ENCODE measurements at places on chromosomes 11 and 22. TPM values are rescaled to one million over a fixed set of nuclear protein-coding genes. Genes with fewer than 3 reads are reported as not detected.

- DNase-seq: no peak
These were observed 977.9 kb upstream of the CCDC90B start for GRCh38 chr11:84264066-84264465.

Gene OR4C46
- polyA plus RNA-seq: not detected

DNA sequence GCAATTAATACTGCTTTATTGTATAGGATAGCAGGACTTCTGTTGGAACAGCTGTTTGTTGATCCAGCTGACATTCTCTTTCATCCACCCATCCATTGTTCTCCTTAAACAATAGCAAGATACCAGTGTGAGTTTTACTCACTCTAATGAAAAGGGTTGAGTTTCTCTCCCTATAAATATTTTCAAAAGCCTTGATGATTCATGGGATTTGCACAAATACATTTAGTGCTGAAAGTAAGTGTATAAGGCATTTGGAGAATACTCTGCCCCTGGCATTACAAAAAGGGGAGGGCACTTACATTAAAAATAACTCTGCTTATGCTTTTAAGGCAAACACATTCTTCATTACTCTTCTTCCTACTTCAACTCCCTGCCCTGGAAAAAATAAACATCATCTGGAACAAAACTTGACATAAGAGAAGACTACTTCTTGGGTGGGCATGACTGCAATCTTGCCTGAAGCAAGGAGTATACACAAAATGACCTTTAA lies 634.9 kb downstream of the METTL15 start:
- DNase-seq: no peak

DNA sequence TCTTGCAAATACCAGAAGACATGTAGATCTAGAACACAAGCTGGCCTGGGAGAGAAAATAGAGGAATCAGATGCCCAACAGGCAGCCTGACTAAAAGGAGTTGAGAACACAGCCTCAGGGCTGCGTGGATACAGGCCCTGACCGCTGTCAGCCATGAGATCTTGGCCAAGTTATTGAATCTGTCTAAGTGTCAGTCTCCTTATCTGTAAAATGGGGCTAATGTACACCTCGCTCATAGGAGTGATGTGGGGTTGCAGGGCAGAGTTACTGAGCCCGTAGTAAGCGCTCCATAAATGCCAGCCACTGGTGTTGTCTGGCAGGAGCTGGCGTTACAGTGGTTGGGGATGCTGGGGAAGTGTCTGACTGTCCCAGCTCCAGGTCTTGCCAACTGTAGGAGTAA lies 38.4 kb upstream of the TPBGL start:
- DNase-seq: no peak

DNA sequence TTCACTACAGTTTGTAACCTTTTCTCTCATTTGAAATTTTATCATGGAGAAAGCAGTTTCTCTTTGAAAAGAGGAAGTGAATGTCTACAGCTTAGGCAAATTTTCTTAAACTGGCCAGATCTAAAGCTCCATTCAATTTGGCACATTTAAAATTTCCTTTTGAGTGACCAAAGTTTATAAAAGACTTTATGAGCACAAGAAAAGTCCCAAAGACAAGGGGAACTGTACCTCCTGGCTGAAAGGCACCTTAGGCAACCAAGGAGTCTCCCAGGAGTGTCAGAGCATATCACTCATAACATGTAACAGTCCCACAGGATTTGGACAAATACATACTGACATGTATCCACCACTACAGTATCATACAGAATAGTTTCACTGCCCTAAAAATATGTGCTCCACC lies 41.3 kb downstream of the NARS2 start:
- no peak for DNase-seq

GRCh38 chr11:1122664-1123002 lies 35.1 kb upstream of the MUC5AC start:
- DNase-seq: no peak

GRCh38 chr11:33227578-33228261 lies 29.5 kb upstream of the HIPK3 start:
- DNase-seq: no peak

Gene BTBD18
- polyA plus RNA-seq: not detected
